ENCODE measurements at places on chromosomes 3 and 15.

GRCh38 chr15:59029554-59029953 is 42.1 kb downstream of the RNF111 start:
- no peak for DNase-seq

DNA sequence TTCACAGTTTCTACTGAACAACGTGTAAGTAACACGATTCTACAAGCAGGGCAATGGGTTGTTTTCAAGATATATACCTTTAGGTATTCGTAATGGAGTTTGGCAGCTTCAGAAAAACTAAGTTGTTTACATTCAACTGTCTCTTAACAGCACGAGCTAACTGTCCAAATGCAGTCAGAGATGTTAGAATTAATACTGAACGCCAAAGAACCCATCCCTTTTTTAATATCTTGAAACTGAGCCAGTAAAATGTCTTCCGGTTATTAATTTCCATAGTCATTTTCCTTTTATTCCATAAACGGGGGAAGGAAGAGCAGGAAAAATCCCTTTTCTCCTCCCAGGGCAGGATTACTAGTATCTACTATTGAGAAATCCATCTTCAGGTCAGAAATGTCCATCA is 129.0 kb upstream of the THBS1 start:
- DNase-seq: no peak

- DNase-seq: no peak
Observed at GRCh38 chr15:69119683-69120395, 40.6 kb upstream of the GLCE start.

GRCh38 chr3:124492824-124493223 is 237.4 kb upstream of the UMPS start:
- no peak for DNase-seq

- DNase-seq: no peak
Observed at GRCh38 chr3:150345021-150345538, 63.0 kb upstream of the TSC22D2 start.

GRCh38 chr15:64144192-64144564 is 7.4 kb upstream of the SNX22 start:
- no peak for DNase-seq

- DNase-seq: no peak
Observed at GRCh38 chr3:42895580-42895868, 10.4 kb upstream of the ZNF662 start.

- DNase-seq: no peak
Observed at GRCh38 chr3:64848822-64849221, 161.0 kb upstream of the ADAMTS9 start.

DNA sequence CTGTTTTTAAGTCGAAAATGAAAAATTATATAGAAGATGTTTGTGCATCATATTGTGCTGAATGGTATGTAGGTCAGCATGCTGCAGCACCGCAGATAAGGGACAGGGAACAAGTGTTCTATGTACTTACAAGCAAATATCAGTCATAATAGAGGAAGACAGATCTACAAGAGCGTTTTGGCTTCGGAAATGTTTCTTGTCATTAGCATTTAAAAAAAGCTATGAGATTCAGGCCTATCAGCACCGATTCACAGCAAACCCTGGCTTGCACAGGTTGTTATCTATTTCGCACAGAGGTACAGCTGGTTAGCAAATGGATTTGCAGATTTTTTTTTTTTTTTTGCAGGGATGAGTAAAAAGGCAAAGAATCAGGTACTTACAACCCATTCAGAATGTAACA is 204.2 kb upstream of the TBC1D5 start:
- no peak for DNase-seq

DNA sequence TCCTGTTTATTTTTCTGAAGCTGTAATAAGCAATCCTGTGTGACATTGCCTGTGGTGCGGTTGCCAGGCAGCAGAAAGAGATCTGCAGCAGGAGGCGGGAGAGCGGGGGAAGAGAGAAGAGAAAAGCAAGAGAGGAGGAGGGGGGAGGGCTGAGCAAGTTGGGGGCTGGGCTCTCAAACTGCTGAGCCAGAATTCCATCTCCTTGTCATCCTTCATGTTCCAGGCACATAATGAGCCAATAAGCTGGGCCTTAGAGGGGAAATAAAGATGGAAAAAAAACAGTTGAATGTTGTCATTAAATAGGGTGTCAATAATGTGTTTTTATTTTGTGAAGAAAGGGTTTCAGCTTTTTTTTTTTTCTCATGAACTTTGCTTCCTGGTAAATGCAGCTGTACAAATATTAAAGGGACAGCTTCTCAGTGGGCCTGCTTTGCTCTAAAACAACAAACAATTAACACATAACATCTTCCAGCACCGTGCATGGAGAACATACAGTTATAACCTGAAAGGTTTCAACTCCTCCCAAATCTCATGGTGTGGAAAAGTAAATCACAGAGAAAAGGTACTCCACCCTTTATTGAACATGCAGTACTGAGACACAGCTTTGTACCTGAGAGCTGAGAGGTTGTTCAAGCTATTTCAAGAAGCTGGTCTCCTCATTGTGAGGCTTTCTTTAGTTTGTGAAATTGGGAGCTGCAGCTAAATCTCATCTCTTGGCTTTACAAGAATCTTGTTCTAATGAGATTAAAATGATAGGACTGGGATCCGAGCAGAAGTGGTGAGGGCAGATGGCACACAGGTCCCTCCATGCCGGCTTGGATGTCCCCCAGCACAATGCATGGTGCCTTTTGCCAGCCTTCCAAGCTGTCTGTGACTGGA is 451.1 kb upstream of the KCNMB2 start:
- peak; percentile 2 for DNase-seq

DNA sequence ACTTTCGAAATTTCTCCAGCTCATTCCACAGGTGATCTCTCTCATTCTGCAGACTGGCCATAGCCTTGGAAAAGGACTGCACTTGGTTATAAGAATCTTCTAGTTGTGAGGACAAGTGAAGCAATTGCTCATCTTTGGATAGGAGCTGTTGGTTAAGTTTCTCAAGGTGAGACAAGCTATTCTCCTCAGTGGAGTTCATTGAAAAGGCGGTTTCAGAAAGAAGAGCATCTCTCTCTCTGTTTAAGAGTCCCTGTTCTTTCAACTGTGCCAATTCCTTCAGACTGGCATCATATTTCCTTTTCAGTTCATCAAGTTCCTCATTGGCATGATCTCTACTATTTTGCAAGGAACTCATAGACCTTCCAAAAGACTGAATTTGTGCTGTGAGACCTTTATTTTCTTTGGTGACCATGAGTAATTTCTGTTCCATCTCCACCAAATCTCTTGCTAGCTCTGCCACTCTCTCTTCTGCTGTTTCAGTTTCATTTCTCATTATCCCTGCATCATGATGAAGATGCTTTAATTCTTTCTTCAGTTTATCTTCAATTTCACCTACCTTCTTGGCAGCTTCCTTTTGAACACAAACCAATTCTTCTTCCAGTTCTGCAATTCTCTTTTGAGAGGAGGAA is 30.2 kb upstream of the HCLS1 start:
- DNase-seq: no peak

DNA sequence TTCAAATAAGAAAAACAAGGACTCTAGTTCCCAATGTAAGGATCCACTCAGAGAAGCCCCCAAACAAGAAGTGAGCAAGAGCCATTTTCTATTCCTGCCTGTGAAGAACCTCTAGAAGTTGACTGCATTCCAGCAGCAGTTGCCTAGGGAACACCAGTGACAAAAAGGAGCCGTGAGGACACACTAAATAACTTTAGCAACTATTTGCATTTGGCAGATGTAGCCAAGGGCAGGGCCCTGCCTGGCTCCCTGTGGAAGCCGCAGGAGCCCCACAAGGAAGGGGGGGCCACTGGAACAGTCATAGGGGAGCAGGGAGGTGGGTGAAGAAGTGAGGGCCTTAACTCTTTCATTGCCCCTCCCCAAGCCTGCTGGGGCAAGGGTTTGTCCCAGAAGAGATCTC is 470.2 kb upstream of the PROK2 start:
- no peak for DNase-seq

DNA sequence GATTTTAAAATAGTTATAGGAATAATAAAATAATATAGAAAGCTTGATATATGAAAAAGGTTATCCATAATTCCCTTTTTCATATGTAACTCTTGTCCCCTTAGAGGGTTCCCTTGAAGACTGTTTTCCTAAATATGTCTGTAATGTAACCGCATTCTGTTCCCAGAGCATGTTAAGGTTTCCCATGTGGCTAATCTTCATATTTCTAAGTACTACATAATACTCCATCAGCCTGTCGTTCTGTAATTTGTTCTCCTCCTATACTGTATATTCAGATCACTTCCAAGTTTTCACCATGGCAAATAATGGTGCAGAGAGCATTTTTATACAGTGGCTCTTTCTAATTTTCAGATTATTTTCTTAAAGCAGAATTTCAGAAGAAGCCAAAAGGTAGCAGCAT is 6.7 kb downstream of the NMNAT3 start:
- DNase-seq: no peak

- no peak for DNase-seq
Observed at GRCh38 chr3:12679468-12679867, 15.6 kb upstream of the RAF1 start.

- no peak for DNase-seq
Observed at GRCh38 chr15:72797338-72797689, 13.8 kb upstream of the ADPGK start.

DNA sequence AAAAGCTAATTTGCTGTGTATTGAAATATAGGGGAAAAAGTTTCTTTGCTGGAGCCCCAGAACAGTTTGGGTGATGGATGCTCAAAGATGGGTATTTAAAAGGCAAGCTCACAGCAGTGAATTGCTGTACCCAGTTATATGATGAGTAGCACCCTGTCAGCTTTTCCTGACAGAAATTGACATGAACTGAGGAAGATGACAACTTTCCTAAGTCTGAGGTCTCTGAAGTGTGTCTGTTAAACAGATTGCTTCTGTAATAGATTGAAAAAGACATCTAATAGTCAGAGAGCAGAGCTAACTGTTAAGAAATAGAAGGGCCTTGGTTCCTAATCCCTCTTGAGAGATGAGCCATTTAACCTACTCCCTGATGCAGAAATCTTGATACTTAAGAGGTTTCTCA is 1278.0 kb upstream of the ALCAM start:
- DNase-seq: no peak

- DNase-seq: no peak
Observed at GRCh38 chr3:13484851-13485590, 4.9 kb downstream of the HDAC11 start.

GRCh38 chr3:54963641-54964040 is 35.8 kb upstream of the LRTM1 start:
- DNase-seq: no peak

- DNase-seq: no peak
Observed at GRCh38 chr3:54784021-54784420, 143.8 kb downstream of the LRTM1 start.

GRCh38 chr3:14506626-14507304 is 33.4 kb downstream of the GRIP2 start:
- no peak for DNase-seq

GRCh38 chr3:51585197-51585596 is 46.7 kb downstream of the RAD54L2 start:
- DNase-seq: no peak

- no peak for DNase-seq
Observed at GRCh38 chr3:1183320-1184048, 90.7 kb downstream of the CNTN6 start.

GRCh38 chr15:96320703-96321638 is 9.5 kb upstream of the NR2F2 start:
- no peak for DNase-seq

- no peak for DNase-seq
Observed at GRCh38 chr3:114362815-114363214, 69.0 kb downstream of the TIGIT start.

DNA sequence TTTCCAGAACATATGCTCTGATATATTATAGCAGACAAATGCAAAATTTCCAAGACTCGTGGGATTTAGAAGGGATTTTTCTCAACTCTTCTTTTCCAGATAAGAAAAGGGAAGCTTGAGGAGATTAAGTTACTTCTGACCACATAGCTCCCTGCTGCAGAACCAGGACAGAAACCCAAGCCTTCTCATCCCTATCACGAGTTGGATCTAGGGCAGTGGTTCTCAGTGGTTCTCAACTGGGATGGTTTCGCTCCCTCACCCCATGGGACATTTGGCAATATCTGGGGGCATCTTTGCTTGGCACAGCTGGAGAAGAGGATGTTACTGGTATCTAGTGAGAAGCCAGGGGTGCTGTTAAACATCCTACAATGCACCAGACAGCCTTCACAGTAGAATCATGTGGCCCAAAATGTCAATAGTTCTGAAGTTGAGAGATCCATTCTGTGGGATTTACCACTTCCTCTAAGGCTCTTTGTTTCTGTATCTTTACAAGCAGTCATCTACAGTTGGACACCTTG is 64.2 kb downstream of the LIPC start:
- DNase-seq: no peak

GRCh38 chr15:31403096-31403495 is 76.5 kb downstream of the KLF13 start:
- no peak for DNase-seq

- DNase-seq: peak; percentile 89
Observed at GRCh38 chr3:50245831-50246516, 10.0 kb downstream of the GNAI2 start.
